ENCODE measurements at places on chromosomes 6 and 20. TPM values are rescaled to one million over a fixed set of nuclear protein-coding genes. Genes with fewer than 3 reads are reported as not detected.

- DNase-seq = no peak
These were observed 74.1 kb upstream of the MAP3K7 start for GRCh38 chr6:90660931-90661330.

GRCh38 chr6:96157018-96157565 lies 141.3 kb downstream of the FUT9 start:
- no peak for DNase-seq

- no peak for DNase-seq
These were observed 393.1 kb downstream of the SMOC2 start for GRCh38 chr6:168834042-168834587.

DNA sequence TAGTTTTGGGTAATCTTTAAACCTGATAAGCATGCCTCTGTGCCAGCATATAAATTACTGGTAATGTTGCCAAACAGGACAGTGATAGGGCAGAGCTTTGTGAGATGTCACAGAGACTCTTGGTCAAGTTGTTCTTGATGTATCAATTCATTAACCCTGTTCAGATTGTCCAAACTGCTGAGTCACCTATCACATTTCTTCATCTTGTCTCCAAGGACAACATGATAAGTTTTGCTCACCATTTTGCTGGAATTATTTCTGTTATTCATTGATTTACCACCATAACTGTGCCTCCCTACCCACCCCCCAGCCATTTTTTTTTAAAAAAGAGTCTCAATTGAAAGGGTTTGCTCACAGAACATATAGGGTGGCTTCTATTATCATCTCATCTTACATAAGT lies 19.5 kb upstream of the GMNN start:
- no peak for DNase-seq

DNA sequence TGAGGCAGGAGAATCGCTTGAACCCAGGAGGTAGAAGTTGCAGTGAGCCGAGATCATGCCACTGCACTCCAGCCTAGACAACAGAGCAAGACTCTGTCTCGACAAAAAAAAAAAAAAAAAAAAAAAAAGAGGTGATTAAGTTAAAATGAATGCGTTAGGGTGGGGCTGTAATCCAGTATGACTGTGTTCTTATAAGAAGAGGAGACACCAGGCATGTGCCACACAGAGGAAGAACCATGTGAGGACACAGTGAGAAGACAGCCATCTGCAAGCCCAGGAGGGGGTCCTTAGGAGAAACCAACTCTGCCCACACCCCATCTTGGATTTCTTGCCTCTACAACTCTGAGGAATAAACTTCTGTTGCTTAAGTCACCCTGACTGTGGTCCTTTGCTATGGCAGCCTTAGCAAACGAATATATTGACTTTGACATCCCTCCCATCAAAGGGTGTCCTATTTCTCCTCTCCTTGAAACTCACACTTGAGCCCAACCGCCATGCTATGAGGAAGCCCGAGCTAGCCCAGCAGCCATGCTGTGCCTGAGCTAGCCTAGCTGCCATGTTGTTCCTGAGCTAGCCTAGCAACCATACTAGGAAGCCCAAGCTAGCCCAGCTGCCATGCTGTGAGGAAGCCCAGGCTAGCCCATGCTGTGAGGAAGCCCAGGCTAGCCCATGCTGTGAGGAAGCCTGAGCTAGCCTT lies 15.8 kb upstream of the PPP1R16B start:
- no peak for DNase-seq

DNA sequence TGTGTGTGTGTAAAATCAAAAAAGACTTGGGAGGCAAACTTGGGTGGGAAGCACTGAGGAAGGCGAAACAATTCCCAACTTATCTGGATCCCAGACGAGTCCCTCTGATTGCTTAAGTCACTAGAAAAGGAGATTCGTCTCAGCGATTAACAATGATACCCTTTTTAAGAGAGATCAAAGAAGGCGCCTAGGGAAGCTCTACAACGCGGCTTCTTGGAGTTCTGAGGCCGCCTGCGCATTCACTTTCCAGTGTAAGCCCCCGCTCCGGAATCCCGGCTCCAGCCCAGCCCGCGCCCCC lies 8.7 kb upstream of the TBX18 start:
- no peak for DNase-seq

GRCh38 chr6:315921-316752 lies 23.9 kb downstream of the DUSP22 start:
- DNase-seq = no peak

DNA sequence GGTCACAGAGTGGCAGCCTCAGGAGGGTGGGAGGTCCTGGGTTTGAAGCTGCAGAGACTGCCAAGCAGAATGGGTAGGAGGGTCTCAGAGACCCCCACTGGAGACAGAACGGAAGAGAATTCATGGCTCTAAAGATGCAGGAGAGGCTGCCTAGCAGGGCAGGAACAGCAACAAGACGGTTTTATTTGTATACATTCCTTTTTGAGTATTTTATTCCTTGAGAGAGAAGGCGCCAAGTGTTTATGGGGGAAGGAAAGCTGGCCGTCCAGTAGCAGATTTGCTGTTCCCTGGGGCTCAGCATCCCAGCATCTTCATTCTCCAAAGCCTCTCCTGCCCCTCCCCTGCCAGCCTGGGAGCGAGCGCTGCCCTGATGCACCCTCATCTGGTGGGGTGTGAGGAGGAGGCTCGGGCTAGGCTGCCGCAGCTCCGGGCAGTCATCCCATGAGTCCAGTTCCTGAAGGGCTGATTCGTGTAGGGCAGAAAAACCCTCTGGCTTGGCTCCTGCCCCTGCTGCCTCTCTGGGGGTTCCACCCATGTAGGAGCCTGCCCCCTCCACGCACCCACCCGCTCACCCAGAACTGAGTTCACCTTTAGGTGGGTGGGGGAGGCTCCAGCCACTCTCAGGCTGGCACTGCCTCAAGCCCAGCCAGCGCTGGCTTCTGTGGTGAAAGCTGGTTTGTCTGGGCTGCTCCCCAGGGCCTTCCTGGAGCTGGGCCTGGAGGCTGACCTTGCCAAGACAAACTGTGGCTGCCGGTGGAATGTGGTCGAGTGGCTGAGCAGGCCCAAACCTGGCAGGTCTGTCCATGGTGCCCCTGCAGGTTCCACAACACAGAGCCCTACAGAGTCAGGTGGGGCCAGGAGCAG lies 32.4 kb downstream of the CPXM1 start:
- no peak for DNase-seq

- DNase-seq = no peak
These were observed 18.2 kb upstream of the SASH1 start for GRCh38 chr6:148324297-148324985.

DNA sequence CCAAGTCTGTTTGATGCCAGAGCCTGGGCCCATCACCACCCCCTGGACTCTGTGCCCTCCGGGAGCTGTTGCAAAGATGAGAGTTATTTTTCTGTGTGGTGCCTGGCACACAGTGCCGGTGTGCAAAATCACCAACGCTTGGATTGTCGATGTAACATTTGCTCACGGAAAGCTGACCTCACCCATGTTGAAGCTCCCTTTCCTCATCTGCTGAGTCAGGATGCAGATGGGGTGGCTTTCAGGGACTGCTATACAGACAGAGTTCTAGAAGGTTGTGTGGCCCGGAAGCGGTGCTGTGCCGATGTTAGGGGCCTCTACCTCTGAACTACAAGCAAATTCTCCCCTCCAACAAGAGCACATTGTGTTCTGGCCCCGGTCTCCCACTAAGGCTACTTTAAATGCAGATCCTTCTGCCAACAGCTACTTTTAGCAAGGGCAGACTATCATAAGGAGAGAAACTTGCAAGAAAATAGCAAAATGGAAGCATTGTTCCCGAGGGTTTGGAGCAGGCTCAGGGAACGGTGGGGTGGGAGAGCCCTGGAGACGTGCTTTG lies 34.0 kb downstream of the EYA2 start:
- DNase-seq = no peak

- no peak for DNase-seq
These were observed 221.1 kb upstream of the PRSS16 start for GRCh38 chr6:27026361-27026760.

DNA sequence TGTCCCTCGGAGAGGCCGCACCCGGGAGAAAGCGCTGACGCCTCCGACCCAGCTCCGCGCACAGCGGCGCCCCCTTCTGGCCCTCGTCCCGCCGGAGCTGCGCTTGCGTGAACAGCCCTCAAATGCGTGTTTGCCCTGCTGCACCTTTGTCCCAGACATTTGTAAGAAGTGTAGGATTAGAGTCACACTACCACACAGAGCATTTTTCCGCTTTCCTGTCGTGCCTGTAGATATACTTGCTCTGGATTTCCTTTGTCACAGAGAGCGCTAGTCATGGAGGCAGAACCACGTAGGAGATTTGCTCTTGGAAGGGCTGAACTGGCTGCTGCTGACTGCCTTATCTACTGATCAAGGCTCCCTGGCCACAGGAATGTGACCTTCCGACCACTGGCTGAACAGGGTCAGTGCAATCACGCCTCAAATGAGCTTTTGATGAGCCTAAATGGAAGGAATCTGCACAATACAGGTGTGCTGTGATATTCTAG lies 62.3 kb downstream of the PAX1 start:
- no peak for DNase-seq

GRCh38 chr6:33248932-33249731 lies 22.5 kb downstream of the VPS52 start:
- peak; percentile 95 for DNase-seq

GRCh38 chr6:143117108-143117507 lies 56.4 kb downstream of the AIG1 start:
- DNase-seq = no peak

GRCh38 chr20:50196248-50196647 lies 5.6 kb downstream of the CEBPB start:
- DNase-seq = no peak

DNA sequence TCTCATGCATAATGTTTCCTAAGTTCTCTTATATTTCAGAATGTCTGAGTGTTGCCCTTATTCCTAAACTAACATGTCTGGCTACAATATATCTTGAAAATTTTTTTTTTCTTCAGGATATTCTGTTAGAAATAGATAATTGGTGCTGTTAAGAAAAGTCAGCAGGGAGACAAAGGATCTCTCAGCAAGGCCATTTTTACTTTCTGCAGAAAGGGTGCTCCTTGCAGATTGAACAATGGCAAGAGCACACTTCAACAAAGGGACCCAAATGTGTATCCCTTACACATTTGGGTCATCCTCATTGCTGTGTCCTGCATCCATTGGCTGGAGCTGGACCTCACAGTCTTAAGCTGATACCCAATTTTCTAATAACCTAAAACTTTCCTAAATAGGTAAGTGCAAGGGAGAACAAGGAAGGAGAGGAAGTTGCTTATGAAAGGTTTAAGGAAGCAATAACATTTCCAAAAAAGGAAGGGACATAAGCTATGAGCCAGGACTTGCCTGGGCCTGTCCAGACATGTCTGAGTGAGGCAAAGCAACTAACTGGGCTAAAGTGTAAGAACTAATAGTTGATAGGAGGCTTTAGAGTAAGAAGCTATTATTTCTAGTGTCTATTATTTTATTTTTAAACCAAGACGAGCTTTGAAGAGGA lies 429.6 kb downstream of the BCKDHB start:
- DNase-seq = no peak

DNA sequence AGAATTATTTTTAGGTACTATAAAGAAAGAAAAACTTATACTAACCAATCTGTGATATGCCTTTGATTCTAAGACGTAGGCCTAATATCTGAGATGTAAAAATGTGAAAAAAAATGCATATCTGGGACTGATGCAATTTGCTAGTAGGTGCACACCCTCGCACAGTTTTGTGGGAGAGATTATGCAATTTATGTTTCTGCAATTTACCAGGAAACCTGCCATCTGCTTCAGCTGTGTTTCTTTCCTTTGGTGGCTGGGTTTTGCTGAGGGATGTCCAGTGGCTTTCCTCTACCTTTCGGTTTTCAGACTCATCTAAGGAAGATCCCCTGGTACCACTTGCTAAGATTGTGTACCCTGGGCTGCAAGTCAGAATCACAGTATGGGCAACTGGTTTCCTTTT lies 186.9 kb downstream of the ZFP64 start:
- no peak for DNase-seq

DNA sequence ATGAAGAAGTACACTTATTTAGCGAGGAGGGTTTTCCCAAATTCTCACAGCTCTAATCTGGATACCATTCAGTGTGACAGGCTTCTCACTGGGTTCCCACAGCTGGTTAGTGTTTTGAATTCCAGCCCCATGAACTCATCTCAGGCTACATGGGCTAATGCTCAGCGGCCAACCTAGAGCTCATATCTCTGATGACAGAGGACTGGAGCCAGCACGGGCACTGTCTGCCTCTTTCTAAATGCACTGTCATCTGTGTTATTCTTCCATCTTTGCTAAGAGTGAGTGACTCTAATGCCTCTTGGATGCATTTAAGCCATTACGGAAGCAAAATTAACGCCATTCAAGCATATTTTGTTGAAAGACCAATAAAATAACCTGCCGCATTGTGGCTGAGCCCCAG lies 308.9 kb upstream of the JAG1 start:
- DNase-seq = no peak

DNA sequence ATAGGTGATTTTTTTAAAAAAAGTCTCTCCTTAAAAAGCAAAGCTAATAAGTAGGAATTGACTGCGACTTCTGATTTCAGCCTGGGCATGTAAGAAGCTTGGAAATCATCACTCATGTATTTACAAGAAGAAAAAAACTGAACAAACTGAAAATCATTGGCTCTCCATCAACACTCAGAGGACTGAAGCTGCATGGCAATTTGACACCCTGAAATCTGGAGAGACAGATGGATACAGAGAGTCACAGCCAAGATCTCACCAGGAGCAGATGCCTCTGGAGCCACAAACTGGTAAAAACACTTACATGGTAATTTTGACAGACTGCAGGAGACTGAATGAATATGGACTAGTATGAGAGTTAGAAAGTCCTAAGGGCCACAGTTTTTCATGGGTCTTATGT lies 191.2 kb upstream of the TCF21 start:
- no peak for DNase-seq

DNA sequence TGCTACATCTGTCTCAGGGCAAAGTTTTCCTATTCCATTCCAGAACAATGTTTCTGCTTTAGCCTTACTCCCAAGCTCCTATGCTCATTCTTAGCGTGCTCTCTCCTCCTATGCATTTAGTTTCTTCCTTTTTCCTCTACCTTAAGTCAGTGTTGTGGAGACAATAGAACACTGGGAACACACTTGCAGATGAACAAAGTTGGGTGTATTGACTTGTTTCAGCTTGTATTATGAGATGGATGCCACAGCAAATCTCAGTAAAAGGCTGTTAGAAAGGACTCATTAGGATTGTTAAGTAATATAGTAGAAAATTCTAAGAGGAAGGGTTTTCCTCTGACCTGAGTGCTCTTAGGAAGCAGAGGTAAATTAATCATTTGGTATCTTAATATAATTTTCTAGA lies 48.4 kb downstream of the BMP5 start:
- DNase-seq = no peak

GRCh38 chr6:44172731-44173500 lies 14.3 kb downstream of the CAPN11 start:
- peak; percentile 70 for DNase-seq

GRCh38 chr20:14336686-14337085 lies 726 bp downstream of the FLRT3 start:
- DNase-seq = no peak

- DNase-seq = no peak
These were observed 81.5 kb downstream of the CEBPB start for GRCh38 chr20:50272030-50272723.

- no peak for DNase-seq
These were observed 147.6 kb upstream of the TAB2 start for GRCh38 chr6:149169761-149170511.

CDH4 gene
- not detected for polyA plus RNA-seq

C20orf173 gene
- not detected for polyA plus RNA-seq

PAK5 gene
- polyA plus RNA-seq = not detected

SYNDIG1 gene
- polyA plus RNA-seq = not detected

HLA-DOA gene
- 61.0 TPM for polyA plus RNA-seq

ASIP gene
- polyA plus RNA-seq = not detected

CCR6 gene
- 0.26 TPM for polyA plus RNA-seq

CCN6 gene
- polyA plus RNA-seq = 0.21 TPM

CYP24A1 gene
- not detected for polyA plus RNA-seq

SYNJ2 gene
- 5.2 TPM for polyA plus RNA-seq

ZNF334 gene
- 0.26 TPM for polyA plus RNA-seq

BHLHE23 gene
- polyA plus RNA-seq = not detected

SLC35D3 gene
- polyA plus RNA-seq = not detected

DACT2 gene
- not detected for polyA plus RNA-seq

Measured in naive thymus-derived CD8-positive, alpha-beta T cell (primary cell).